ENCODE measurements at places on chromosomes 6 and 20. TPM values are rescaled to one million over a fixed set of nuclear protein-coding genes. Genes with fewer than 3 reads are reported as not detected.

The GCNT2 gene
- 6.3 TPM for total RNA-seq

The OVOL2 gene
- not detected for total RNA-seq

The SEMG1 gene
- total RNA-seq = not detected

The SAMD5 gene
- total RNA-seq = 0.65 TPM
